ENCODE measurements at places on chromosomes 7 and 10. TPM values are rescaled to one million over a fixed set of nuclear protein-coding genes. Genes with fewer than 3 reads are reported as not detected.

GRCh38 chr7:44540592-44541027, 520 bp downstream of the NPC1L1 start:
- no peak for DNase-seq

- DNase-seq: no peak
Measured at GRCh38 chr7:40000734-40001315, 50.8 kb downstream of the CDK13 start.

AKR1C8 gene
- not detected for total RNA-seq

DNA sequence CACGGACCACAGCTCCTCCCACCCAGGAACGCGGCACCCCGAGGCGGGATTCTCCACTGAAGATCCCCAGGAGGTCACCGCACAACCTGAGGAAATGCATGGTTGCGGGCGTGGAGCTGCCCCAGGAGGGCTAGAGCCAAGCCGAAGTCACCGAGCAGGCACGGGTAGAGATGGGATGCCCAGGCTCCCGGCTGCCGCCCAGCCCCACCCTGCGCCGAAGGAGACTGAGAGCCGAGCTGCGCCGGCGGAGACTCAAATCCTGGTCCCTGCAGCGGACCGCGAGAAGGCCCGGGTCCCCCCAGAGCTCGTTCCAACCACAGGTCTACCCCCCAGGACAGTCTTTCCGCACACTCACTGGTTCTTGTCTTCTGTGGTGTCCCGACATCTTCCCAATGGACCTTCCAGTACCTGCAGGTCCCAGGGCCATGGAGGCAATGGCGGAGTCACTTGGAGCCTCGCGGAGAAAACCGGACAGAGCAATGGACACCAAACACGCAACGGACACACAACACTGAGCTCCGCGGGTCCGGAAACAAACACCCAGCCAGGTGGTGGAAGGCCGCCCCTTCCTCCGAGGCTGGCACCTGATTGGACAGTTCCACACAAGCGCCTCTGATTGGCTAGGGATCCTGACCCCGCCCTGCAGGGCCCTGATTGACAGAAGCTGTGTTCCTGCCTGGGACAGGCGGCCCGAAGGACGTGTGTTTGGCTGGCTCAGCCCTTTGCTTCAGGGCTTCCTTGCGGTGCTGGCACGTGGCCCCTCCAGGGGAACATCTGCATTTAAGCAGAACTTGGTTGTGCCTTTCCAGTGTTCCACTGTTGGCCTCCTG, 331.9 kb upstream of the NUPR2 start:
- DNase-seq: no peak

GRCh38 chr10:66799474-66799873, 126.4 kb upstream of the LRRTM3 start:
- DNase-seq: no peak

SFTPA1 gene
- total RNA-seq: not detected

- DNase-seq: peak; percentile 50
Measured at GRCh38 chr7:1548438-1548831, 7.6 kb downstream of the TMEM184A start.

OR2A42 gene
- not detected for total RNA-seq

CCL24 gene
- total RNA-seq: not detected

DNA sequence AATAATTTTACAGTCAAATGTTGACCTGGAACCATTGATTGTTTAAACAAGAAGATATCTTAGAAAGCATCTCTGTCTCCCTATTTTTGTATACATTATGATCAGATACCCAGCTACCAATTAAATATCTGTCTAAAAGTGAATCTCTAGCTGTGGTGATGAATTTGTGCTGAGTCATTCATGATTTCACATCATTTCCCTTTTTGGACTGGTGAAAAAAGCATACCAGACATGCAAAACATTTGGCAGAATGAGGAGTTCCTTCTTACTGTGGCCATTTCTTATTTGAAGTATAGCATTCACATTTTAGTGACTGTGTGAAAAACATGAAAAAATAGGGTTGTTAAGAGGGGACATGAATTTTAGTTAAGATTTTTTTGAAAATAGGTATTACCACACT, 98.0 kb upstream of the GATA3 start:
- no peak for DNase-seq

DNA sequence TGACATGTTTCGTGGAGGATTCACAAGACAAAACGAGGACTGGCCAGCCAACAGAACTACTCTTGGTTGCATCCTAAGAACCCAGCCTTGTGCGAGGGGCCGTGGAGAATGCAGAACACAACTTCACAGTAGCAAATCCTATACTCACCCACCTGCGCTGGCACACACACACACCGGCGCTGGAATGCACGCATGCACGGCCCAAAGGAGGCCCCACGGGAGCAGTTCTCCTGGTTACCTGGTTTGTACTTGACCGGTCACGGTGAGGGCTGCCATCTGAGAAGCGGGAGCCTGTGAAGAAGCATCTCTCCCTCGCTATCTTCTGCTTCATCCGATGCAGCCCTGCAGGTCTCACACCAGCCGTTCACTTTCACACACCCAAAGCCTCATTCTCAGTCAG, 137.8 kb downstream of the ZMYND11 start:
- DNase-seq: no peak

- DNase-seq: no peak
Measured at GRCh38 chr7:69285854-69286253, 312.4 kb upstream of the AUTS2 start.

- DNase-seq: no peak
Measured at GRCh38 chr10:80173466-80173865, 31.9 kb downstream of the ANXA11 start.

- DNase-seq: no peak
Measured at GRCh38 chr7:140231771-140232491, 55.1 kb upstream of the KDM7A start.

GRCh38 chr10:2856598-2856997, 210.8 kb upstream of the PFKP start:
- no peak for DNase-seq

DNA sequence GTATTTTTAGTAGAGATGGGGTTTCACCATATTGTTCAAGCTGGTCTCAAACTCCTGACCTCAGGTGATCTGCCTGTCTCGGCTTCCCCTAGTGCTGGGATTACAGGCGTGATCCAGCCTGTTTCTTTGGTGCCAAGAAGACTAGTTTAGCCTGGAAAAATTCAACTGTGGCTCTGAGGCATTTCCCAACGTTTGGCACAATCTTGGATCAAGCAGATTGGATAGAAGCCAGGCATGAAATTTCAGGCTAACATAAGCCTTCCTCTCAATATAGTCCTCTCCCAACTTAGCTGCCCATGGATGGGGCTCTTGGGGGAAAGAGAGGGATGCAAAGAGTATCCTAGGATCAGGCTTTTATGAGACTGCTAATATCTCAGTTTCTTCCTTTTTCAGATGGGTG, 53.8 kb downstream of the APBB1IP start:
- DNase-seq: no peak

FAM25C gene
- not detected for total RNA-seq

DNA sequence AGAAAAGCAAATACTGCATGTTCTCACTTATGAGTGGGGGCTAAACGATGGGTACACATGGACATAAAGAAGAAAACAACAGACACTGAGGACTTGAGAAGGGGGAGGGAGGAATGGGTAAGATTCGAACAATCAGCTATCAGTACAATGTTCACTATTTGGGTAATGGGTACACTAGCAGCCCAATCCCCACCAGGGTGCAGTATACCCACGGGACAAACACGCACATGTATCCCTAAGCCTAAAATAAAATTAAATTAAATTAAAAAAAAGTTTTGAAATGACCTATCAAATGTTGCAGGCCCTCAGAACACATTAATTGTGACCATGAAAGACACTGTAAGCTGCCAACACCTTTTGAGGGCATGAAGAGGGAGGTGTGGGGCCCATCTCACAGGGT, 316.0 kb downstream of the WDR37 start:
- no peak for DNase-seq

DNA sequence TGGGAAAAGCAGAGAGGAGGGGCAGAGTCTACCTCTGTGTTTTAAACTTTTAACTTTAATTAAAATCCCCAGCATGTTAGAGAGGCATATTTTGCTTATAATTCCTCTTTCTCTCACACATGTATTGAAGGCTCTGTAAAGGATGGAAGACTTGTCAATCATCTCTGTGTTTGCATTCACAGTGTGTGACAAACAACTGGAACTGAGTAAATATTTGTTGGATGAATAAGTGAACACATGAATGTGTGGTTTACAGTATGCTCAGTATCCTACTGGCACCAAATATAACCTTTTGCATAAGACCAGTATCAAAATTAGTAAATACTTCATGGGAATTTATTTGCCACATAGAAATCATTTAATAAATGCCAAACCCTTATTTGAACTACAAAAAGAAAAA, 829.0 kb downstream of the GRID1 start:
- DNase-seq: no peak

DNA sequence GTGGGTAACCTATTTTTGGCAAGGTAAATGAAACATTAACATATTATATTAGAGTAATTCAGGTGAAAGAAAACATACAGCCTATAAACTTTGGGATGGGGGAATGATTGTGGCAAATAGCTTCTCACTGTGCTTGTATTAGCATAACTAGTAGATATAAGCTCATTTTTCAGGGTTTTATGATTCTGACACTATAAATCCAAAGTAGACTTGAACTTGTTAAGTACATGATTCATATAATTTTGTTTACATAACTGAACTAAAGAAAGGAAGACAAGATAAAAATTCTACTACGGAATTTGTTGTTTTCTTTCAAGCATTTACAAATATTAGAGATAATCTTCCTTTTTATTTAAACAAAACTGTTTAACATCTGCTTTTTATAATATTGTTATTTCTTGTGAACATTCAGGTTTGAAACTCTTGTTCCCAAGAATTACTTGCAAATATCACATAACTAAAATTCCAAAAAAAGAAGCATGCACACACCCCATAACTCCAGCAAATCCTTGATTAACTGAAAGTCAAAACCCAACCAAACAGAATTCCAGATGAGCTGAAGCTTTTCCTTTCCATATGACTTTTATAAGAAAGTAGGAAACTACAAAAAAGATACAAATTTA, 142.3 kb downstream of the JAZF1 start:
- no peak for DNase-seq

DNA sequence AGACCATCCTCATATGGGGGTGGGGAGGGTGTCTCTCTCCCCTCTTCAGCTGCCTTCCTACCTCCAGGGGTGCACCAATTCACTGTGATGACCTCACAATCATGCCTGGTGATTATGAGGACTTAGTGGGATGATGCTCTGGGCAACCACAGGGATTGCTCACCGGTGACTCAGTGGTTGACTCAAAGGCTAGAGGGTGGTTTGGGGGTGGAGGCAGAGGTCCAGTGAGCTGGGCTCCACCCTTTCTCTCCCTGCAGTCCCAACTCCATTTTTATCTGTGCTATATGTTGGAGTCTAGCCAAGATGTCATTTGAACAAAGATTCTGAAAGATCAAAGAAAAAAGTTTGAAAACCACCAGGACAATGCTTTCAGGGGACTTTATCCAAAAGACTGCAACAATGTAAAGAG, 286.9 kb downstream of the KCNMA1 start:
- DNase-seq: peak; percentile 32

CXCL12 gene
- total RNA-seq: 0.67 TPM

DNA sequence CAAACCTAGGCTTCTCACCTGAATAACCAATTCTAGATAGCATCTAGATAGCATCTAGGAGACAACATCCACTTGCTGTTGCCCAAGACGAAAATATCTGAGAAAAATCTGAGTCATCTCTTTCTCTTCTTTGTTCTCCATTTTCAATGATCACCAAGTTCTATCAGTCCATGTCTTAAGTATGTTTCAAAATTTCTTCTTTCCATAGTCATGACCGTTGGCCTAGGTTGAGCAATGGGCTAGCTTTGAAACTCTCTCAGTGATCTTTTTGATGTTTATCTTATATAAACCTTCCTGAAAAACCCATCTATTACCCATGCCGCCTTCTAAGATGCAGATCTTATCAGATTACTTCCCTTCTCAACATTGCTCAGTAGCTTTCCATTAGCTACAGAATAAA, 23.4 kb upstream of the CASD1 start:
- no peak for DNase-seq

ELMO1 gene
- total RNA-seq: 0.45 TPM

- no peak for DNase-seq
Measured at GRCh38 chr7:79461660-79462059, 8.2 kb upstream of the MAGI2 start.

SFRP5 gene
- 0.21 TPM for total RNA-seq

- DNase-seq: no peak
Measured at GRCh38 chr7:67947646-67948045, 951.0 kb downstream of the TYW1 start.

DNA sequence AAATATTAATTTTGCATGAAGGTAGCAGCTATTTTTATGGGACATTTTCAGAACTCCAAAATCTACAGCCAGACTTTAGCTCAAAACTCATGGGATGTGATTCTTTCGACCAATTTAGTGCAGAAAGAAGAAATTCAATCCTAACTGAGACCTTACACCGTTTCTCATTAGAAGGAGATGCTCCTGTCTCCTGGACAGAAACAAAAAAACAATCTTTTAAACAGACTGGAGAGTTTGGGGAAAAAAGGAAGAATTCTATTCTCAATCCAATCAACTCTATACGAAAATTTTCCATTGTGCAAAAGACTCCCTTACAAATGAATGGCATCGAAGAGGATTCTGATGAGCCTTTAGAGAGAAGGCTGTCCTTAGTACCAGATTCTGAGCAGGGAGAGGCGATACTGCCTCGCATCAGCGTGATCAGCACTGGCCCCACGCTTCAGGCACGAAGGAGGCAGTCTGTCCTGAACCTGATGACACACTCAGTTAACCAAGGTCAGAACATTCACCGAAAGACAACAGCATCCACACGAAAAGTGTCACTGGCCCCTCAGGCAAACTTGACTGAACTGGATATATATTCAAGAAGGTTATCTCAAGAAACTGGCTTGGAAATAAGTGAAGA, 112.3 kb downstream of the CFTR start:
- DNase-seq: no peak

AVL9 gene
- 59.8 TPM for total RNA-seq

DNA sequence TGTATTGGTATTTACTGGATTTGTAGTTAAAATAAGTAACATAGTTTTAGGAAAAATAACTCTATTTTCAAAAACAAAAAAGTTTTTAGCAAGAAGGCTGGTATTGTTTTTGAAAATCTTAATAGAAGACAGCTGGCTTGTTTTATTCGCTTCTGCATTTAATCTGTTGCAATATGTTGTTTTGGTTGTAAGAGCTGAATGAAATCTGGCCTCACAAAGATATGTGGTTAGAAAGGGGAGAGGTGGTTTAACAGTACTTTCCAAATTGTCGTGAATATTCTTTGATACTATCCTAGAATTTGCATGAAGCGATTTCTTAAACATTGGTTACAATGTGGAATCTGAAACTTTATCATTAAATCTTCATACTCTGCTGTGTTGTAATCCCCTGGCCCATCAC, 355.9 kb upstream of the FZD8 start:
- DNase-seq: no peak

All from SK-MEL-5 (cell line).